AG04450 (cell line): ENCODE measurements at places on chromosomes 1 and 21.
A peak's percentile ranks its signal among the peaks of the same experiment; 100 is the strongest.

- peak; percentile 61 for DNase-seq
These were observed 215.5 kb downstream of the KCNJ6 start for GRCh38 chr21:37700641-37701202.

DNA sequence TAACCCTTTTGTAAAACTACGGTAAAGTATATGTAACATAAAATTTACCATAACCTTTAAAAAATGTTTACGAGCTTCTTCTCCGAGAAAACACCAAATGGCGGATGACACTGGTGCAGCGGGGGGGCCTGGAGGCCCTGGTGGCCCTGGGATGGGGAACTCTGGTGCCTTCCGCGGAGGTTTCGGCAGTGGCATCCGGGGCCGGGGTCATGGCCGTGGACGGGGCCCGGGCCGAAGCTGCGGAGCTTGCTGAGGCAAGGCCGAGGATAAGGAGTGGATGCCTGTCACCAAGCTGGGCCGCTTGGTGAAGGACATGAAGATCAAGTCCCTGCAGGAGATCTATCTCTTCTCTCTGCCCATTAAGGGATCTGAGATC, 7.5 kb downstream of the MFSD2A start:
- no peak for DNase-seq

- DNase-seq = no peak
These were observed 15.7 kb downstream of the TFF3 start for GRCh38 chr21:42299324-42300044.

DNA sequence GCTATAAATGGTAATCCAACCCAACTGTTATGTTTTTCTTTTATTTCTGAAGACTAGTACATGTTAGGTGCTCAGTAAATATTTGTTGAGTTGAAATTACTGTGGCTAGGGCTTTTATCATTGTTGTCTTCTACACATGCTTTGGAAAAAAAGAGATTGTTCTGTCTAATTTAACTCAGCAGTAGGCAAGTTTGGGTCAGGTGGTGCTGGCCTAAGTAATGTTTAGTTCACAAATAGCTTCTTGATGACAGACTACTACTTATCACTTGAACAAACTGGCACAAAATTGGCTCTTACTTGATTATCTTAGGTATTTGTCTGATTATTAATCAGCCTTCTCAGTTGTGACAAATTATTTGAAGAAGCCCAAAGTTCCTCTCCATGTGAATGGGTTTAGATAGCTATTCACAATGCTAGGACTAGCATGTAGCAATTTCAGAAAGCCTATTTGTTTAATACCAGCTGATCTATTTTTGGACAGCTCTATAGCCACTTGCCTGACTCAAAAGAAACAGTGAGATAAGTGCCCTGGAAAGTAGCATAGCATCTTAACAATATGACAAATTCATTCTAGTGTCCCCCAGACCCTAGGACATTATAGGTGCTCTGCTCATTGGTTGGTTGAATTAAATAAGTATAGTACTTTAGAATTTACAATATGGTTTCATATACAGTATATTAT, 32.6 kb downstream of the TMEM200B start:
- no peak for DNase-seq

DNA sequence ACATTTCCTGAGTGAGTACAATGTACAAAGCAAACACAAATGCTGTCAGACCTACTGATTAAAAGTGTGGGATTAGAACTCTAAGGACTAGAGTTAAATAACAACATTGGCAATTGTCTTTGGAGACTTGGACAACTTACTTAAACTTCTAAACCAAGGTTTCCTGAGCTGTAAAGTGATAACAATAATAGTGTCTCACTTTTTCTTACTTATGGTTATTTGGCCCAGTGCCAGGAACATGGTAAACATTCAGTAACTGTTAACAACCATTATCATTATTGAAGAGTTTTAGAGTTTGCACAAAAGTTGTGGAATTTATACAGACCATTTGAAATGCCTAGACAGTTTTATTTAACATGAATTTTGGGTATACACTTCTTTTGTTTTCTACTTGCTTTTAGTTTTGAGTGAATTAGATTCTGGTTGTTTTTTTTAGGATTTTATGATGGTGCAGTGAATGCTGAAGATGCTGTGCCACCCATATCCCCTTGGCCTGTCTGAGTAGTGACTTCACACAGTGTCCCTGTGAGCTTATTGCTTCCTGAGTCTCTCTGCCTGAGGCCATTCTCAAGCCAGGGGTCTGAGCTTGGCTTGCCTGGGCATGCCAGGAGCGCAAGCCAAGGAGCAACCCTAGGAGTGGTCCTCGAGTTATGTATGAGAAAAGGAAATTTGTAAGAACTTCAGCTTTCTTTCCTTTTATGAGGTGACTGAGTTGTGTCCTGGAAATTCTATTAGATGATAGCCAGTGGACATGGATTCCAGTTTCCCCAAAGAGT, 932.8 kb downstream of the TTLL7 start:
- no peak for DNase-seq

DNA sequence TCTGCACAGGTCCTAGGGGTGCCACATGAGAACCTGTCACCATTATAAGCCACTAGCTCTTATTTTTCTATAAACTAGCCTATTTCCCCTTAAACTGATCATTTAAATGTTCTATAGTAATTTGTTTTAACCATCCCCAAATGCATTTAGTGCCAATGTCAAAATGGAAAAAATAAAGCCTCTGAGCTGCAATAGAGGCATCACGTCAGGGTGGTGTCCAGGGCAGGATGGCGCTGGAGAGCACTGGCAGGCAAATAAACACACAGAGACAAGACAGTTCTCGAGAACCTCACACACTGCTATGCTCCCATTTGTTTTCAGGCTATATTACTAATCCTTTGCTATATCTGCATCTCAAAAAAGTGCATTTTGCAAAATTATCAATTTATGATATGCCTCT, 73.4 kb upstream of the NEK2 start:
- no peak for DNase-seq

DNA sequence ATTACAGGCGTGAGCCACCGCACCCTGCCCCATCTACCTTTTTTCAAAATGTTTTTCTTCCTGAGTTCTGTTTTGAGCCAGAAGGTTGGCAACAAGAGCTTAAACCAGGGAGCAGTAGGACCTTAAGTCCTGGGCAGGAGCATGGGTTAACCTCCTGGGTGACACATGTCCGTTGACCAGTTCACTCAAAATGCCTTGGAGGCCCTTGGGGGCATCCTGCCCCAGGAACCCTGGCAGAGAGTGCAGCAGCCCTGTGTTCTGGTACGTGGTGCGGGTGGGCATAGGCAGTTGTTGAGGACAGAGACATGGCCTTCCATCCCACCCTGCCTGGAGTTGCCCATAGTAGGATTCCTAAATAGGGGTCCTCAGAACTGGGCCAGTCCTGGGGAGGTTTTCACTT, 11.6 kb downstream of the H6PD start:
- DNase-seq = no peak

GRCh38 chr1:145845144-145845513, 301 bp upstream of the NUDT17 start:
- no peak for DNase-seq

DNA sequence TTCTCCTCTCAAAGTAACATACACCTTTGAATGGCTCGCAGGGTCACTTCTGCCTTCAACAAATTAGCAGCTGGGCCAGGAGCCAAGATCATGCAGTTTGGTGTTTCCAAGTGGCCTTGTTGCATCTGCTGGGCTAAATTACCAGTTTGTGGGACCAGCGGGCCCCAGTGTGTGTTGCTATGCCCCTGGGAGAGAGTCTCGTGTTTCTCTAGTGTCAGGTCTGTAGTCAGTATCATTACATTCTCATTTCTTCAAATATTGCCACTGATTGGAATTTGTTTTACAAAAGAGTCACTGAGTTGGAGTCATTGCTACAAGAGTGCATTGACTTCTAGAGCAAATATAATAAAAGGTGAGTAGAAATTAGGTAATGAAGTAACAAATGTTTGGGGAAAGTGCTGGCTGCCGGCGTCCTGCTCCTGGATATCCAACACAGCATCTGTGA, 35.5 kb downstream of the RHOU start:
- DNase-seq = no peak

GRCh38 chr1:201217851-201218250, 27.2 kb downstream of the IGFN1 start:
- no peak for DNase-seq

DNA sequence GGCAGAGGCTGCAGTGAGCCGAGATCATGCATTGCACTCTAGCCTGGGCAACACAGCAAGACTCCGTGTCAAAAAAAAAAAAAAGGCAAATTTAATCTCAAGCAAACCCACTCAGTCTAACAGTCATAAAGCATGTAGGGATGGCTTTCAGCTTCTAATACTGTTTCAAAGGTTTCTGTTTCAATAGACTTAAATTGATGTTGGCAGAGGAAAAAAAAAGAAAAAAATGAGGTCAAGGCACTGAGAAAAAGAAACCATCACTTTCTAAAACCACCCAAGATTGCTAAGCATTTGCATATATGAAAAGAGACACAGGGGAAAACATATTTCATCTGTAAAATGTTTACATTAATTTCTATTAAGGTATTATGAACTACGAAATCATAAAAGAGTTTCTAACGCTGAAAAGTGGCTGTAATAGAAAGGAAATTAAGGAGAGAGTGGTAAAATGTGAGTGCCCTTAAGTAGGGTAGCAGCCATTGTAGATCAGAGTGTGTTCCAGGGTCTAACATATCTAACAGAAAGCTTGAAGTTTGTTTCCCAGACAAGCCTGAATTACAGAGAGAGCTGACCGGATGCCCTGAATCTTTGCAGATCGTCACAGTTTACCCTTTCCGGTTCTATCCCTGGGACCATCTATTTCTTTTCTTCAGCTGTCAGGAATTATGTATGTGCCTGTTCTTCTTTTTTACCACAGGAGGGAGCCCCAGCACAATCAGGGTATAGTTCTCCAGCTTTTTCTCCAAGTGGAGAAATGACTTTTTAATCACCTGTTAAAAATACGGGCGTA, 70.0 kb downstream of the PLD5 start:
- no peak for DNase-seq
